GM12865 (cell line): ENCODE measurements at places on chromosomes 12 and 14.
A peak's percentile ranks its signal among the peaks of the same experiment; 100 is the strongest.

DNA sequence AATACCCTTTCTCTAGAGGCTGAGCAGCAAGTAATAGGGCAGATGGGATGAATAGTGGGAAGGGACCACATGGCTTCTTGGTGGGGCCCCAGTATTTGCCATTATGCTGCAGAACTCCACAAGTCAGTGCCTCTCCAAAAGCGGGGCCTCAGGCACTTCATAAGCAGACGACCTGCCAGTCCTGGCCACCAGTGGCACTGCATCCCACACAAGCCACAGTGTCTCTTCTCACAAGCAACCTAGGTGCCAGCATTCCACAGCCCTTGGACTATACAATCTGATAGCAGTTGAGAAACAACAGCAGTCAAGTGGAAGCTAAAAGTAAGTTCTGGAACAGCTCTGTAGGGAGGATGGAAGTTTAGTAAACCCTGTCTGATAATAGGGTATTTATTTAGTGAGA is 4.2 kb upstream of the SLC8A3 start:
- no peak for DNase-seq

- no peak for DNase-seq
Observed at GRCh38 chr14:84520711-84521338, 1009.1 kb upstream of the FLRT2 start.

- DNase-seq, result no peak
Observed at GRCh38 chr12:55663391-55663790, 26.7 kb downstream of the OR10P1 start.

DNA sequence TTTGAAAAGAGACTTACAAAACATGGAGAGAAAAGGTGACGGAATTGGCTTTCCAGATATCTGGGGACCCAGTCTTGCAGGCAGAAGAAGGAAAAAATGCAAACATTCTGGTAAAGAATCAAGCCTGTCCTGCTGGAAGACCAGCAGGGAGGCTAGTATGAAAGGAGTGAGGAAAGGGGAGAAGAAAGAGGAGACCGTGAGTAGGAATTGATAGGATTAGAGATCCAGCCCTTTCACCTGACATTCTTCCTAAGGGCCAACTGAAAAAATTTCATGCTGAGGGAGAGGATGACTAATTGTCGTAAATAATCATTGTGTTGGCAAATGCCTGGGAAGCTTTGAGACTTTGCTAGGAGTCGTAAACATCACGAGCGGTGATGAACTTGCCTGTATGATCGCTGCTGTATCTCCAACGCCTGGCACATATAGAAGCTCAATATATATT is 12.1 kb downstream of the BHLHE41 start:
- no peak for DNase-seq

DNA sequence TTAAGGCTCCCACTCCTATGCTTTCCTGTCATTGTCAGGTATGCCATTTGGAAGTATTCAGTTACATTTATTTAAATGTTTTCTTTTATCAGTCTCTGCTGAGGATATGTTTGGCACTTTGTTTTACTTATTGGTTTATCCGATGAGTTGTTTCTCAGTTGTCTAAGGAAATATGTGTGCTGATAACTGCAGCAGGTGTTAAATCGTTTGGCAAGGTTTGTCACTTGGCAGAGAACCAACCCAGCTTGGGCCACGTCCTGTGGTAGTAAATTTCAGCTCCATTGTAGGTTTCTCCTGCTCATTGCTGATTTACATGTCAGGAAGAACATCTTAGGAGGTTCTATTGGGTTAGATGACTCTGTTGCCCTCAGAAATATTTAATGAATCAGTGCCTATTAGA is 22.0 kb upstream of the MGST1 start:
- no peak for DNase-seq

DNA sequence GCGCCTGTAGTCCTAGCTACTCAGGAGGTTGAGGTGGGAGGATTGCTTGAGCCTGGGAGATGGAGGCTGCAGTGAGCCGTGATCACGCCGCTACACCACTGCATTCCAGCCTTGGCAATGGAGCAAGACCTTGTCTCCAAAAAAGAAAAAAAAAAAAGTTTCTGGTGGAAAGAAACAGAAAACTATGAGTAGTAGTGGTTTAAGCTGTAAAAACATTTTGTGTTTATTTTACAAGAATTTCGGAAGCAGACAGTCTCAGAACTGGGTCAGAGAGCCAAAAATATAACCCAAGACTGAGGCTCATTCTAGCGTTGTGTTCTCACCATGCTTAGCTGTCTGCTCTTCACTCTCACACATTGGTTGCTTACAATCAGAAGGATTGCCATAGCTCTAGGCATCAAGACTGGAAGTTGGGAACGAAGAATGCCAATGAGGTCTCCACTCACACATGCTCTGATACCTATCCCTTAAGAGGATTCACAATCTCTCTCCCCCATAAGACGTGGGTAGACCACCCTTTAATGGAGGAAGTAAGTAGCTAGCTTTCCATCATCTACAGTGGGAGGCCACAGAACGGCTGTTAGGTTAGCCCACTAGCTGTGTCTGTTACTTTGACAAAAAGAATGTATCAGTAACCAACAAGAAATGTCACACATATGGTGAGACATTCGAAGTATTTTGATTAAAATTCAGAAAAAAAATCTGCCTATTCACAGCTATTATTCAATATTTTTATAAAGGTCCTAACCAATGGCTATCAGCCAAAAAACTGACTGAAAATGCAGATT is 117.6 kb upstream of the RASSF8 start:
- no peak for DNase-seq

- no peak for DNase-seq
Observed at GRCh38 chr12:79206871-79207270, 342.3 kb downstream of the SYT1 start.

DNA sequence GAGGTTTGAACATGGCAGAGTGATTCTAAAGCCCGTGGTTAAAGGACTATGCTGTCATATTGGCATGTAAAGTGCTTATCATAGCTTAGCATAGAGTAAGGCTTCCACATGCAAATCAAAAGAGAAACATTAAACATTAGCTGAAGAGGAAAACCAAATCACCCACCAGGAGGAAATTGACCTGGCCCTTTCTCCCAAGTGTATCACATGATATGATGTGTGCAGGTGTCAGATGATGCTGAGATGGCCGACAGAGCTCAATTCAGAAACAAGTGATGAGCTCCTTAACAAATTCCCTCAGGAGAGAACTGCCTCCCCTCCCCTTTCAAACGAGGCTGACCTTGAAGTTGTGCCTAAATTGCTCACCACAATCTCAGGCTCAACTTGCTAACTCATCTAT is 217.1 kb upstream of the BTG1 start:
- DNase-seq, result peak; percentile 90

DNA sequence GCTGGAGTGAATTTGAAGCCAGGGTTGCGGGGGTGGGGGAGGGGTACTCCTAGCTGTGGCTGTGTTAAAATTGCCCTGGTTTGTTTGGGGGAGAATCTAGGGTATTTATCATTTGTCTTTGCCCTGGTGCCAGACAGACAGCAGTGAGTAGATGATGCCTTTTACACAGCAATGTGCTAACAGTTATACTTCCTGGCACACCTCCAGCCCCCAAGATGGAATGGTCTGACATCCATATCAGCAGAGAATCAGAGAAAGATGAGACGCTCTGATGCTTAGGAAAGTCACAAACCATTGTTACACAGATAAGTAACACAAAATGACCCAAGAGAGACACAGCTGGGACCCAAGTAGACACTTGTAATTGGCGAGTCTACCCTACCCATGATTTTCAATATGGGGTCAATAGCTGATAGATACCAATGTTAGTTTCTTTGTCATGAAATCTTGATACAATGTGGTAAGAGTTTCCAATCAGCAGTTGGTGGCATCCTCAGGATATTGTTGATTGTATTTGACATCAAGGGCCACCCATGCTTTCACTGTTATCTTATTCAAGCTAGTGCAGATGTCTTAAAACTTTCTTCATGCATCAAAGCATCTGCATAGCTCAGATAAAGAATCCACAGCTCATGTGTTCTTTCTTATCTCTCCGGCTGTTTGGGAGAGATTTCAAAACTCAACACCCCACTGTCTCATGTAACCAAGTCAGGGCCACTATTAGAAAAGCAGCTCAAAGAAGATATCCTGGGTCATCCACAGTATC is 2.6 kb upstream of the PRKAB1 start:
- no peak for DNase-seq

DNA sequence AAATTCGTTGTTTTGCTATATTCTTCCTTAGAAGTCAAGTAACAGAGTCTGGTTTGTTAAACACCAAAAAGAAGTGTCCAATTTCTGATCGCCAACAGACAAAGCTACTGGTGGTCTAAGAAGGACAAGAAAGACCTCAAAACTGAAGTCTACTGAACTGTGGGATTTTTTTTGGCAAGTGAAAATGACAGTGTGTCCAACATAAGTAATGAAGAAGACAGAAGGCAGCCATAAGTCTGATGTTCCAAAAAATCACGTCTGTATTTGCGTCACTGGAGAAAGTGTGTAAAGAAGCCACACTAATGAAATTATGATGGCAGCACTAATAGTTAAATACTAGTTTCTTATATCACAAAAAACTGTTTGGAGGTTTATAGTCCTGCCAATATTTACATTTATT is 32.6 kb downstream of the WASHC3 start:
- no peak for DNase-seq

DNA sequence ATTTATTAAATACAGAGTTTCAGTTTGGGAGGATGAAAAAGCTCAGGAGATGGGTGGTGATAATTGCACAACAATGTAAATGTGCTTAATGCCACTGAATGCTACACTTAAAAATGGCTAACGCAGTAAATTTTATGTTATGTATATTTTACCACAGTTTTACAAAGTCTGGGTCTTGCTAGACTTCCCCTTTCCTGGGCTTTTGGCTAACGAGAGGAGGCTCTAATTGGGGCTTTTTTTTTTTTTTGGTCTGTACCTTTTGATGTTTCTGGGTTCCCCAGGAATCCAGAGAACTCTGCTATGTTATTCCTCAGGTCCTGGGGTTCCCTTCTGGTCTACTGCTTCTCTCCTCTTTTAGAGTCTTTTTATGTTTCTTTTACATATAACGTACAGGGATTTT is 355.5 kb downstream of the CACNA1C start:
- DNase-seq, result no peak

GRCh38 chr12:114287821-114288525 is 118.0 kb downstream of the TBX5 start:
- DNase-seq, result no peak

DNA sequence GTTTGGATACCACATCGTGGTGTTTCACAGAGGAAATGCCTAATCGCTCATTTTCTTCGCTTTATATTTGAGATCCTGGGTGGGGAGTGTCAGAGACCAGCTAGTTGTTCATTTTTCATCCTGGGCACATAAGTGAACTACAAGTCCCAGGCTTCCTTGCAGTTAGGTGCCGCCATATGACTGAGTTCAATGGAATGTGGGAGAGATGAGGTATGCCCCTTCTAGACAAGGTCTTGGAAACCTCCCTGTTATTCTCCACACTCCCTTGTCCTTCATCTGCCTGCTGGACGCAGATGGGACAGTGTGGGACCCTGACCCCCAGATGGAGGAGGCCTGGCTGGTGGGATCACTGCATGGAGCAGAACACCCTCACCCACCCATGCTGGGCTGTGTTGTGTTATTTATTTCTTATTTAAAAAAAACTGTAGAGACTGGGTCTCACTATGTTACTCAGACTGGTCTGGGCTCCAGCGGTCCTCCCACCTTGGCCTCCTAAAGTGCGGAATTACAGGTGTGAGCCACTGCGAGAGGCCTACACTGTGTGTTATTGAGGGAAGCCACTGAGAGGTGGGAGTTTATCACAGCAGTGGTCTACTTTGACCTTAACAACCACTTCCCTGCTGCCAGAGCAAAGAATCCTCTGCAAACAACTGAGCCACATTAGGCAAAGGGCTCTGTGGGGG is 42.9 kb upstream of the VRK1 start:
- no peak for DNase-seq

DNA sequence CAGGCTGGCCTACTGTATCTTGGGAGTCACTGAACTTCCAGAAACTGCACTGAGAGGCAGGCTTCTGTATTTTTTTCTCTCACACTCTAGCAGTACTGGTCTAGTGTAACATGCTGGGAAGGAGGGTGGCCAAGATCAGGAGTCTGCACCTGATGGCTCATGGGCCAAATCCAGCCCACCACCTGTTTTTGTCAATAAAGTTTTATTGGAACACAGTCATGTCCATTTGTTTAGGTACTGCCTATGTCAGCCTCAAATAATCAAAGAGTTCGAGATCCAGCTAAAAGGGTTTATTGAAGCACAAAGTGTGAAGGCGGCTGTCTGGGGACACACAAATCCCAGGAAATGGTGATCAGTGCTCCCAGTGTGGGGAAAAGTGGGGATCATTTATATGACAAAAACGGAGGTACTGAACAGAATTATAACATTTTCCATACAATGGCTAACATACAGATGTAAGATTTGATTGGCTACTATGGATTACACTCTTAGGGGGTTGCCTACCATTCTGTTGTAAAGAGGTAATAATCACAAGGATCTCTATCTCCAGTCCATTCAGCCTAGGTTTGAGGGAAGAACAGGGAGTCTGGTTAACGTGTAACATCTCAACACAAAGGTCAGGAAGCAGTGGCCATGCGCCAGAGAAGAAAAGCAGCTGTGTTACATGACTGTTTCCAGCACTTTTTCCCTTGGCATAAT is 12.9 kb downstream of the USP30 start:
- DNase-seq, result no peak

DNA sequence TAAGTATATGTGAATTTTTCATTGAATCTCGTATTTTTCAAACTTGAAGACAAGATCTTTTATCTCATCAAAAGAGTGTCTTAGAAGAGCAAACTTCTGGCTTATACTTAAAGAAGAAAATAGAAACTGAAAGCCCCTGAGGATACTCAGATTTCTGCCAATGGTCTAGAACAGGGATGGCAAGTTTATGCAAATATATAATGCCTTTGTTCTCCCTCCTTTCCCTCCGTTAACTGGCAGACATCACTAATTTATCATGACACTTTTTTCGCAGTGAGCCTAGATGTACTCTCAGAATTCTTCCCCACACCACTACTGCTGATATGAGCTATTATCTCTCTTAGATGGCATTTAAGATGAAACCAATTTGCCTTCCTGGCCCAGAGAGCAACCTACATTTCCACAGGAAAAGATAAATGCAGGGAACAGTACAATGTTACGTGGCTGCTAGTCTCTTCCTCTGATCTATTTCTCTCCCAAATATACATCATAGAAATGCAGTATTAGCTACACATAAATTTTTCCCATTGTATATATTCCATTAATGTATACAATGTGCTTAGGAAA is 40.0 kb upstream of the DAAM1 start:
- peak; percentile 34 for DNase-seq

- DNase-seq, result no peak
Observed at GRCh38 chr12:41364211-41364610, 176.1 kb downstream of the PDZRN4 start.

- DNase-seq, result peak; percentile 39
Observed at GRCh38 chr12:101819467-101819866, 11.3 kb downstream of the GNPTAB start.

GRCh38 chr14:101340556-101340955 is 220.7 kb upstream of the DIO3 start:
- DNase-seq, result no peak

DNA sequence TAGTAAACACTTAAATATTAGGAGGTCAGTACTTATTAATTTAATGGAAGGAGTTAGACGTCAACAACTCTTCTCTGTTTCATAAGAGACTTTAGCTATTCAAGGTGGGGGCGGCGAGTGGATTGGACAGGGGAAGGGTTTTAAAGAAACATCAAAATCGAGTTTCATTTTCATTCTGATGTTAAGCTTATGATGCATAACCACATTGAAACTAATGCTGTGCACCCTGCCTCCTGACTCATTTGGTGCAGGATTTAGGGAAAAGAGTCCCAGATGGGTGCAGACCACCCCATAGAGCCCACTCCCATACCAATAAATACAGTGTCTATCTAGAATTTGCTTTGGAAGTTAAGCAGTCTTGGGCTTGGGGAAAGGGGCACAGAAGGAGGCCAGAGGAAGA is 7.4 kb downstream of the ZBTB39 start:
- peak; percentile 81 for DNase-seq
